ENCODE measurements at places on chromosomes 16 and 17.

GRCh38 chr17:51630101-51630671, 369.8 kb downstream of the UTP18 start:
- DNase-seq: no peak

DNA sequence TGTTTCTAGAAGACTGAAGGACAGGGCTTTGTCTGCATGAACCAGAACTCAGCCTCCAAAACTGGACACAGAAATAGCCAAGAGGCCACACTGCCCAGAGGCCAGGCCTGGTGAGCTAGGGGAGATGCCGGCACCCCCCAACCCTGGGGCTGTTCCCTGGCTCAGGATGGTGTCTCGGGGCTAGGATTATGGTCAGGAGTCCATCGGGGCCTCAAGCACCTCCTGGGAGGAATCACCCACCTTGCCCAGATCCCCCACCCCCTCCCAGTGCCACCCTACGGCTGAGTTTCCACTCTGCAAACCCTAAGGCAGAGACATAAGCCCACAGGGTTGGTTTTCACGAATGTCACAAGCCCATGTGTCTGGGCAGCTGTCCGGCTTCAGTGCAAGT, 37.2 kb downstream of the SLC7A5 start:
- no peak for DNase-seq

GRCh38 chr17:9004132-9004960, 17.0 kb upstream of the NTN1 start:
- no peak for DNase-seq

DNA sequence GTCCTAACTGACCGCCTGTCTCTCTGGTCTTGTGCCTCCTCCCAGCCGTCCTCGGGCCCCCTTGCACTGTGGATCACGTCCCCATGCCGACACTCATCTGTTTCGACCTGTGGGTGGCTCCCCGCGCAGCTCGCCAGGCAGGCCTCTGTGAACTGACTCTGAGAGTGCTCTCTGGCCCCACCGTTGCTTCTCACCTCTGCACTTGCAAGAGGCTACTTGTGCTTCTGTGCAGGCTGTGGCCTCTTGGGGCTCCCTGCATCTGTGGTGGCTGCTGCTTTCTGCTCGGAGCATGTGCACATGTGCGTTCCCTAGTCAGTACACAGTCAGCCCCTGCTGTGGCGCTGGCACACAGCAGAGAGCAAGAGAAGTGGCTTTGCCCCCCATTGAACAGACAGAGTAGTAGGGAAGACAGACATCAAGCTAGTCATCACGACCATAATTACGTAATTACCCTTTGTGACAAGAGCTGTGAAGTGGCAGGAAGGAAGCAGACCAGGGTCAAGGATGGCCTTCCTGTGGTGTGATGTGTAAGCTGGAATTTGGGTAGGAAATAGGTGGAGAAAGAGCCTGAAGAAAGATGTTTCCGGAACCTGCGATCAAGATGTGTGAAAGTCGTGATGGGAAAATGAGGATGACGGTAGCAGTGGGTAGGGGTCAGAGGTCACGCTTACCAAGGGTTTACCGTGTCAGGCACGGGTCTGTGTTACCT, 256.0 kb upstream of the CACNG5 start:
- DNase-seq: no peak

DNA sequence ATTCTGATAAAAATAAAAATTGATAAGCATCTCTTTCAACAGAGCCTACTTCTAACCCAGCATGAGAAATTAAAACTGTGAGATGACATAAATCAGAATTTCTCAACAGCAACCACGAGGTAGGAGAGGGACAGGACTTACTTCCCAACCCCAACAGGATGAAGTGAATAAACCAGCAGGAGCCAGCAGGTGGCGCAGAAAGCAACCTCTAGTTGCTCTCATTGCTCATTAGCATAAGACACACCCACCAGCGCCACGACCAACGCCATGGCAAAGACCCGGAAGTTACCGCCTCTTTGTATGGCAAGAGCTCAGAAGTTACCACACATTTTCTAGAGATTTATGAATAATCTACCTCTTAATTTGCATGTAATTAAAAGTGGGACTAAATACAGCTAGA, 189.4 kb upstream of the CDH8 start:
- DNase-seq: no peak

GRCh38 chr16:85711982-85712587, 23.3 kb upstream of the GINS2 start:
- DNase-seq: no peak

DNA sequence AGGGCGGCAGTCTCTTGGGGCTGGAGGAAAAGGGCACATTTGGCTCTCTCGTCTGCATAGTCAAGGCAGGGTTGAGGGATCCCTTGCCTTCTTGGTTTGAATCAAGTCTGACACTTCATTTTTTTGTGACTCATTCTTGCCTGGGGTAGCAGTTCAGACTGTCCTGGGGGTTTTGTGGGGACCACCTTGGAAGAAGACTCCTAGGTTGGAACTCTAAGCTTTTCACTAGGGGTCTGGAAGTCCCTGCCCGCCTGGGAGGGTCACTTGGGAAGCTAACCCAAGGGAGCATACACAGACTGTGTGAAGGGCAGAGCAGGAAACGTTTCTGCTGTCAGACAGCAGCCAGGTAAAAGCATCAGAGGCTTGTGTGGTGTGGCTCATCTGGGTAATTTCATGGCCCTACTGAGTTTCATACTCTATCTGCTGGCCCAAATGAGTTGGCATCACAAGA, 11.3 kb downstream of the YPEL2 start:
- DNase-seq: no peak

Data from GF-D8 (cell line).